HEK293T (cell line): ENCODE measurements at places on chromosomes 4 and X.

DNA sequence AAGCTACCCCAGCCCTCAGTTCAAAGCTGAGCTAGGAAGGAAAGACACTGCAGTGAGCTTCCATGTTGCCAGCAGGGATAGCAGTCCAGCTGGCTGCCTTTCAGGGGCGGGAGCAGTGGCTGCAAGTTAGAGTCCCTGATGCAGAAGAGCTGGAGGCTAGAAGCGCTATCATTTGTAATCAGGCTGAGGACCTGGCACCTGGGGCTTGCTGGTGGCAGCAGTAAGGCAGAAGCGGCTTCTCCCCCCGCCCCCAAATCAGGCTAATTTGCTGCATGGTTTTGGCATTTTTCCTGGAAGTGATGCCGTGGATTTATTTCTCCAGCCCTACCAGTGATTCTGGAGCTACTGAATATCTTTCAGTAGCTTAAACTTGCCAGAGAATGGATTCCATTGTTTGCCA is 203.3 kb downstream of the CLCN4 start:
- DNase-seq, result no peak

- no peak for DNase-seq
Observed at GRCh38 chr4:109051054-109051453, 251.4 kb downstream of the COL25A1 start.

- no peak for DNase-seq
Observed at GRCh38 chr4:123698556-123698955, 302.0 kb downstream of the SPRY1 start.

GRCh38 chr4:121599049-121599448 is 97.7 kb downstream of the ANXA5 start:
- no peak for DNase-seq

DNA sequence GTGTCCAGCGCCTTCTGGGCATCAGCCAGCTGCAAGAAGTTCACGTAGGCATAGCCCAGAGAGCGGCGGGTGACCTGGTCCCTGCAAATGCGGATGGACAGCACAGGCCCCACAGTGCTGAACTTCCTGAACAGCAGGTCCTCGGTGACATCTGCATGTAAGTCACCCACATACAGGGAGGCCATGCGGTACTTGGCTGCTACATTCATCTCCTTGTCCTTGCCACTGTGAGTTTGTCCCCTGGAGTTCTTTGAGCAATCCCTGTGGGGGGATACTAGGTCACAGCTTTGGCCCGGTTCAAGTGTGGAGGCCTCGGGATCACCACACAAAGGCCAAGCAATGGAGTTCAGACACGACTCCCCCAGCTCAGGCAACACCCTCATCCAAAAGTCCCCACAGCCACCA is 776 bp downstream of the PABPC4L start:
- peak; percentile 25 for DNase-seq

DNA sequence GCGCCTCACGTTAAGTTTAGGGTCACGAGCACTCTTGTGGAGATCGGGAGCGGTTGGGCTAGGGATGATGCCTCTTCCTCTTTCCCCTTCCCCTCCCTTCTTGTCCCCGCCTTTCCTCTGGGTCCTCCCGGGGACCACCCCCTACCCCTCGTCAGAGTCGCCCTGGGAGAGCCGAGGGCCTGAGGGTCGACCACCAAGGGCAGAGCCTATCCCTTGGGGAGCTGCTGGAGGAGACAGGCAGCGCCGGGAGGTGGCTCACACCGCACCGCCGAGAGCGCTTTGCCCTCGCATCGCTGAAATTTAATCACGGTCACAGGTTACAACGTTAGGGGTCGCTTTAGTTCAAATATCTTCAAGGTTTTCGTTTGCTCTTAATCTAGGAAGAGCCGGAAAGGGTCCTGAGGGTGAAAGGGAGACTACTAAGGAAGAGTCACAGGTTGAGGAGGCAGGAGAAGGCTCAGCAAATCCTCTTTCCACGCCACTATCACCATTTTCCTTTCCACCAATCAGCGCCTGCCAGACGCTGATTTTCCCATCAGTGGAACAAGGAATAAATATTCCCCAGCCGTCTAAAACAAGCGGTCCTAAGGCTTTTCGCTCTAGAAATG is 528 bp upstream of the SNCA start:
- DNase-seq, result peak; percentile 56

DNA sequence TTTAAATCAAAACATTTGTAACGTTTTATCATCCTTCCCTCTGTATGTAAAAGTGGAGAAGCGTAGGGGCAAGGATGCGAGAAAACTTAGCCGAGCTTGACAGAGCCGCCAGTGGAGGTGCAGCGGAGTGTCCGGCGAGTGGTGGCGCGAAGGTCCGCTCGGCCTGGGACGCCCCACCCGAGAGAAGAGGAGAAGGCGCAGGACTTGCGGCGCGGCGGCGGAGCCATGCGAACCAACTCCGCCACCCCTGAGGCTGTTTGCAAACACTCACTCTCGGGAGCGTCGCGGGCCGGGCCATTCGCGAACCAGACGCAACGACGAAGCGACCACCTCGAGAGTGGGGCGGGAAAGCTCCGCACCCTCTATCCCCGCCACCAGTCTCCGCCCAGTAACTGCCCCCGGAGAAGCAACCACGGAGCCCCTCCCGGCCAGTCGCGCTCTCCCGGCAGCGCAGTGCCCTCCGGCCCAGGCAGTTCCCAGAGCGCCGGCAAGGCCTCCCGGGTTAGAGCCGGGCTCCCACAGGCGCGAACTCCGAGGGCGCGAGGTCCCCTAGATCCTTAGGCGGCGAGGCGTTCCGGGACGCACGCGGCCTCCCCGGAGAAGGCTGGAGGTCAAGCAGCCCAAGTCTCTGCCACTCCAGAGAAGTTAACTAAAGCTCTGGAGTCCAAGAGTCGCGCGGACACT is 2.3 kb upstream of the MAB21L2 start:
- DNase-seq, result peak; percentile 55

DNA sequence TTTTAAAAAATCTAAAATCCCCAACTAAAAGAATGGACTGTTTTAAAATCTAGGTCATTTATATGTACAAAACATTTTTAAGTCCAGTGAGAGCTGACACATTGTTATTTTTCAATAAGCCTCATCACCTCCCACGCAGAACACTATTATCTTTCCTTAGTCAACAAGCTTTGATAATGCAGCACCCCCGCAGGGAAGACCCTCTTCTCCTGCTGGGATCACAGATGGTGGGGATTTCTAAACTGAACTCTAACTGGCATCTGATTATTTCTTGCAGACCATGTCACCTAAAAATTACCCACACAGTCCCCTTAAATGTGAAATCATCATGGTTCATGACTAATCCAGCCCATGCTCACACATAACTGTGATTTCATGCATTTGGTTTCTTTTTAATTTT is 11.6 kb downstream of the SYTL4 start:
- DNase-seq, result no peak

DNA sequence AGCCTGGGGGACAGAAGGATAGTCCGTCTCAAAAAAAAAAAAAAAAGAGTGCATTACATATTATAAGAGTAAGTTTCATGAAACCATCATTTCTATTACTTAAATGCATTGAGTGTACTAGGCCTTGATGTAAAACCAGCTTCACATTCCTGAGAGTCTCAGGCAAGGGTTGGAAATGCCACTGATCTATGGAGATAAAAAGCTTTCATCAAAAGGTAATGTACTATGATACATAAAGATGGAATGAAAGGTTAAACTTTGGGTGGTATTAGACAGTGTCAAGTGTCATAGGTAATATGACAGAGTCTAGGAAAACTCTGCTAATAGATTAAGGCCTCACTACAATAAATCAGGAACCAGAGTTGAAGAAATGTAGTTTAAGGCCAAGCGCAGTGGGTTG is 7.4 kb downstream of the CFAP97 start:
- no peak for DNase-seq

- DNase-seq, result no peak
Observed at GRCh38 chr4:88900432-88900831, 156.6 kb downstream of the FAM13A start.

GRCh38 chrX:1483843-1484637 is 31.3 kb upstream of the ASMTL start:
- no peak for DNase-seq

GRCh38 chrX:2484721-2485648 is 15.8 kb downstream of the DHRSX start:
- no peak for DNase-seq
